T follicular helper cell (primary cell): ENCODE measurements at places on chromosomes 13 and 19.
A peak's percentile ranks its signal among the peaks of the same experiment; 100 is the strongest.

GRCh38 chr13:51815848-51816247 is 11.9 kb upstream of the DHRS12 start:
- DNase-seq = no peak

DNA sequence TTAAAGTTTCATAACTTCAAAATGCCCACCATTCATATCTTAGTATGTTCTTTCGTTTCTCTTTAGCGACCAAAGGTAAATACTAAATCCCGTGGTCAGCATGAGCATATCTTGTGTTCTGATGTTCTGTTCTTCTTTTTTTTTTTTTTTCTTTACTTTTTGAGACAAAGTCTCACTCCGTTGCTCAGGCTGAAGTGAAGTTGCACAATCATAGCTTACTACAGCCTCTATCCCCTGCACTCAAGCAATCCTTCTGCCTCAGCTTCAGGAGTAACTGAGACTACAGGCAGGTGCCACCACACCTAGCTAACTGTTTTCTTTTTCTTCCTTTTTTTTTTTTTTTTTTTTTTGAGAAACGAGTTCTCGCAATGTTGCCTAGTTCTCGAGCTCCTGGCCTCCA is 60.9 kb upstream of the ATP12A start:
- DNase-seq = no peak

DNA sequence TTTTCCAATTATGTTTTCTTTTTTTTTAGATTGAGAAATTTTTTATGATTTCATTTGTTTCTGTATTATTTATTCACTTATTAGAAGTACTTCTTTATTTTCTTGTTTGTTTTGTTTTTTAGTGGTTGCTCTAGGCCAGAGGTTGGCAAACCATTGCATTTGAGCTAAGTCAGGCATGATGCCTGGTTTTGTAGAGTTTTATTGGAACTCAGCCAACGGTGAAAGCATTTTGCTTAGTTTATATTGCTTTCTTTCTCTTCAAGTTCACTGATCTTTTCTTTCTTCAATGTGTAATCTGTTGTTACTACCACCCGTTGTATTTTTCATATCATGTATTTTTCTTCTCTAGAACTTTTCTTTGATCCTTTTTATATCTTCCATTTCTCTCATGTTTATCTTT is 19.7 kb downstream of the ZNF567 start:
- no peak for DNase-seq

DNA sequence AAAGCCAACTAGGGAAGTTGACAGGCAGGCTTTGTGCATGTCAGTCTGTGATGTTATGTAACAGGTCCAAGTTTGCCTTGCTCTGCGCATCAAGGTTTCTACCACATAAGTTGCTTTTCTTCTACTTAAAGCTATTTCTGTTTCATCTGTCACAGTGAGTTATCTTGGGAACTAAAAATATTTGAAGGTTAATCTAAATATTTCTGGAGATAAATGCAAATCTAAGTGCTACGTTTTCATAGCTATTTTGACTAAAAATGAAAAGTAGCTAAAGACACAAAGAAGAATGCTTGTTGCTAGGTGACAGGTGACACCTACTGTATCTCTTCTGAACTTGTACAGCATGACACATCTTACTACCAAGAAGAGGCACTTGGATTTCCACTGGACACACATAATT is 135.6 kb downstream of the KLF12 start:
- no peak for DNase-seq

DNA sequence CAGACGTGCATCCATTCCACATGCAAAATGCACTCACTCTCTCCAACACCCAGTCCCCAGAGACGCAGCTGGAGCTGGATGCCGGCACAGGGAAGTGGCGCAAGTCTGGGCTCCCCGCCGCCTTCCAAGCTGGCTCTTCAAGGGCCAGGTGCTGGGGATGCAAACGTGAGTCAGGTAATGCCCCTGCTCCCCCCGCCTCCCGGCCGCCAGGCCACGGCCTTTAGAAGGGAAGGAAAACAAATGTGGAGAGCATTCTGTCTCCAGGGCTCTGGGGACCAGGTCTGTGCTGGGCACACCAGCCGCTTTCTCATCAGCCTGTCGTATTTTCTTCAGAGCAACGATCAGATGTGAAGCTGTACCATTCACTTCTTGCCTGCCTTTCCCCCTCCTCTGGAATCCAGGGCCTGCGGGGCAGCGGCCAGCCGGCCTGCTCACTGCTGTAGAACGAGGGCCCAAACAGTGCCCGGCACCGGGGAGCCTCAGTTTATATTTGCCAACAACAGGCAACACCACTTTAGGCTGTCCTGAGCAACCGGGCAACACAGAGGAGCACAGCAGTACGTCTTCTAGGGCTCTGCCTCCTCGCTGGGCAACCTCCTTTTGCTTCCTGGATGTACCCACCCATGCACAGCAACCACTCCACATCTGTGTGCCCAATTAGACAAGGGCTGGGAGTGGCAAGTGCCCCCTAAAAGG is 3.8 kb downstream of the RAB20 start:
- no peak for DNase-seq

DNA sequence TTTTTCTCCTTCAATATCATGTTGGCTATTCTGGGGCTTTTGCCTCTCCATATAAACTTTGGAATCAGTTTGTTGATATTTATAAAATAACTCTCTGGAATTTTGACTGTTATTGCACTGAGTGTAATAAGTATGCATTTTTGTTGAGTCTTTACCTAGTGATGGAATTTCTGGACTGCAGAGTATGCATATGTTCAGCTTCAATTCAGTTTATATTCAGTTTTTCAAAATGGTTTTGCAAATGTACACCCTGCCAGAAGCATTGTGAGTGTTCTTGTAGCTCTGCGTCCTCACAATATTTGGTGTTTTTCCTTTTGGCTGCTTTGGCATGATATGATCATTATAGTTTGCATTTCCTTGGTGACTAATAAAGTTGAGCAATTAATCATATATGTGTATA is 43.1 kb downstream of the RASL11A start:
- no peak for DNase-seq

DNA sequence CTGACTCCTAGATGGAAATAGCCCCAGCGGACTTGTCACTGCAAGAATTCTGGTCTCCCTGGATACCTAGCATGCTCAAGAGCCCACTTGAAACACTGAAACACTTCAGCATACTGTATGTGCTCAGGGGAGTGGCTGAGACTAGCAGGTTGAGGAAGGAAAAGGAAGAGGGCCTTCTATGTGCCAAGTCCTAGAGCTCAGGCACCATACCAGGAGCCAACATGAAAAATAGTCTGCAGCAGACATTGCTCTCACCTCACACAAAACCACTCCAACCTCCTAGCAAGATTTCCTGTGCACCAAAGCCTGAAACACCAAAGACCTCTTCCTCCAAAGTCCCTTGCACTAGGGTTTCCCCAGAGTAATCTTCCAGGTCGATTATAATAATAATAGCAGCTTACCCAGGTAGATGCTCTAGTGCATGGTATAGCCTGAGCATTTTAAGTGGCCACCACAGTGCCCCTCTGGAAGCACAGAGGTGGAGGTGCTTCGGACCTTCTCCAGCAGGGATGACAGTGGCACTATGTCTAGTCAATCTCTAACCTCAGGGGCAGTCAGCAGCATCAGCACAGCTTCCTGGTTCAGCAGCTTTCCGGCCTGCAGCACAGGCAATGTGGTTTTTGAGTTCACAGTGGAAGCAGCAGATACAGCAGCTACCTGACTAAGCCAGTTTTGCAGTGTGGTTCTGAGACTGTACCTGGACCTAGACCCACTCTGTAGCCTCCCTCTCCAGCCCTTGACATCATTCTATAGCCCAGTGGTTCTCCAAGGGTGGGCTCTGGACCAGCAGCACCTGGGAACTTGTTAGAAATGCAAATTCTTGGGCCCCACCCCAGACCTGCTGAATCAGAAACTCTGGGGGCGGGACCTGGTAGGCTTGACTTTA is 45.6 kb upstream of the UBE2L5 start:
- peak; percentile 65 for DNase-seq

DNA sequence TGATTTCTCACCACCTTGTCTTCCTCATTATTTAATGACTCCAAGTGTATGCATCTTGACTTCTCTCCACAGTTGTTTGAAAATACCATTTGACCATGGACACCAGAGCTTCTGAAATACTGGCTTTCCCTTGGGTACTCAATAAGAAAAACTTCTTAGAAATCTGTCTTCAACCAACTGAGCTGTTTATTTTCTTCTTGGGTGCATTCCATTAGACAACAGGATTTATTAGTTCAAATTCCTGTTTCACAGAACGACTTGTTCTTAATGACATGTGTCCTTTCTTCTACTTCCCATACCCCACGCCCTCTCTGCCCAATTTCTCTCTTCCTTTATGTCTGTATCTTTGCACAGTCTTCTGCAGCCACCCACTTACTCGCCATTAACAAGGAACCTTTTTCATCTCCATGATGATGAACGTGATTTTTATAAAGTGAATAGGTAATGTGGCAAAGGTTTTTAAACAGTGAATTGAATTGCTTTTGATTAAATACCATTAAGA is 11.3 kb upstream of the ITM2B start:
- DNase-seq = no peak

GRCh38 chr13:102999499-102999898 is 66.7 kb downstream of the SLC10A2 start:
- DNase-seq = no peak

- no peak for DNase-seq
These were observed 131.8 kb downstream of the KCTD12 start for GRCh38 chr13:76754414-76754813.

DNA sequence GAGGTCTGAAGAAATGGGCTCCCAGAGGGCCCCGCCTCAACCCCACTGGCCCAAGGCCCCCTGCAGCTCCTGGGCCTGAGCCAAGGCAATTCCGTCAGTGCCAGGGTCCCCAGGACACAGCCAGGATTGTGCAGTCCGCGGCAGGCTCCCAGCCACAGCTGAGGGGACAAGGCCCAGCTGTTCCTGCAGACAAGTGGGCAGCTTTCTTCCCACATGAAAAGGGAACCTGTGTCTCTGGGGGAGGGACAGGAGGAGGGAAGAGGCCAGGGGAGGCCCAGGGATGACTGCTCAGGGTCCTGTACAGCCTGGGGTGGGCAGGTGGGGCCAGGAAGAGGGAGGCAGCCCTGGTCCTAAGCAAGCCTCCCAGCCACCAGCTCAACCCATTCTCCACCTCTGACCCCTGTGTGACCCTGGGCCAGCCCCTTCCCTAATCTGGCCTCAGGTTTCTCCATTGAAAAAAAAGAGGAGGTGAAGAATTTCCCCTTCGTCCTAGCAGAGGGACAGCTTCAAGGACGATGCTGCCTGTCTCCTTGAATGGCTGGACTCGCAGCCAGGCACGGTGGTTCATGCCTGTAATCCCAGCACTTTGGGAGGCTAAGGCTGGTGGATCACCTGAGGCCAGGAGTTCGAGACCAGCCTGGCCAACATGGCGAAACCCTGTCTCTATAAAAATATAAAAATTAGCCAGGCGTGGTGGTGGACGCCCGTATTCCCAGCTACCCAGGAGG is 20.5 kb upstream of the VSTM2B start:
- no peak for DNase-seq

DNA sequence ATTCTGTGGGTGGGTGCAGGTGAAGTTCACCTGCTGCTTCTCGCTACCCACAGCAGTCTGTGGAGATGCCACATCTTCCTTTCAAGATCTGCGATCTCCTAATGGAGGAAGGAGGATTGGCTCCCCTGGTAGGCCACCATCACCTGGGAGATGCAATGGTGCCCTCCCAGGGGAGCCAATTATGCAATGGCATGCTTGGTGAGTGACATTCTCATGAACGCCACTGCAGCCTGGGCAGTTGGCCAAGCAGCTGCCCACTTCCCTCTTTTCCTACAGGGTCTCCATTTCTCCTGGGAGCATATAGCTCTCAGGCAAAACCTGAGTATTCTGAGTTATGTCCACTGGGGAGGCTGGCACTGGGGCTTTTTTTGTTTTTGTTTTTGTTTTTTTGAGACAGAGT is 83.5 kb upstream of the KCTD15 start:
- no peak for DNase-seq

- DNase-seq = no peak
These were observed 145.5 kb upstream of the MAB21L1 start for GRCh38 chr13:35621989-35622388.

DNA sequence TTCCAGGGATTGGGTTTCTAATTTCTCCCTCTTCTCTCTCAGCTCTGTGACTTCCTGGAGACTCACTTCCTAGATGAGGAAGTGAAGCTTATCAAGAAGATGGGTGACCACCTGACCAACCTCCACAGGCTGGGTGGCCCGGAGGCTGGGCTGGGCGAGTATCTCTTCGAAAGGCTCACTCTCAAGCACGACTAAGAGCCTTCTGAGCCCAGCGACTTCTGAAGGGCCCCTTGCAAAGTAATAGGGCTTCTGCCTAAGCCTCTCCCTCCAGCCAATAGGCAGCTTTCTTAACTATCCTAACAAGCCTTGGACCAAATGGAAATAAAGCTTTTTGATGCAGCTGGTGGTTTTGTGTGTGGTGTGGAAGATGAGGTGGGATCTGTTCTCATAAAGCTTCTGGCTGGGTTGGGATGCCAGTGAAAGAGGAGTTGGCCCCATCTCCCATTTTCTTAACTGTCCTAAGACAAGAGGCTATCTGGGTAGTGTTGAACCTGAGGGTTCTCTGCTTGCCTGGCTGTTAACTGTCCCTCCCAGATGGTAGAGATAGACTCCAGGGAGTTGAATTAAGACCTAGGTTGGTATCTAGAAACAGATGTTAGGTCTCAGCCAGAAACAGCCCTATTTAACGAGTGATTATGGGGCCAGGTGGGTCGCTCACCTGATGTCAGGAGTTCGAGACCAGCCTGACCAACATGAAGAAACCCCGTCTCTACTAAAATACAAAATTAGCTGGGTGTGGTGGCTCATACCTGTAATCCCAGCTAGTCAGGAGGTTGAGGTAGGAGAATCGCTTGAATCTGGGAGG is 1.6 kb downstream of the FTL start:
- DNase-seq = no peak

GRCh38 chr13:105518086-105518485 is 1017.4 kb downstream of the EFNB2 start:
- DNase-seq = no peak

DNA sequence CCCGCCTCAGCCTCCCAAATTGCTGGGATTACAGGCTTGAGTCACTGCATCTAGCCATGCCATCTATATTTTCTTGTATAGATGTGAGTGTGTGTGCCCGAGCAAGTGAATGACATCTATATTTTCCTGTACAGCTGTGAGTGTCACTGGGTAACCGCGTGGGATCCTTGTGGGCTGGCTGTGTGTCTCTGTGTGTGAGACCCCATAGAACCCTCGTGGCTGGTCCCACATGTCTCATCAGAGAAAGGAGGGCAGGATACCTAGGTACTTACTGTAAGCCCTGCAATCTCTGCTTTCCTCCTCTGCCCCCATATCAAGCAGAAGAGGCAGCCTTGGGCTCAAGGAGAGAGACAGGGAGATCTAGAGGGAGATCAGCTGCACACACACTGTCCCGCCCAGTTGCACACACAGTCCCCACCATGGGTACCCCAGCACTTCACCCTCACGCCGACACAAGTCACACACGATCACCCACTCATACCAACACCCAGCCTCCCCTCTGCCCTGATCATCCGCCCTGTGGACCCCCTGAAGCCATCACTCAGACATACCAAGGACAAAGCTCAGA is 655 bp downstream of the DENND1C start:
- DNase-seq = no peak
